ENCODE measurements at places on chromosomes 2 and 18.

DNA sequence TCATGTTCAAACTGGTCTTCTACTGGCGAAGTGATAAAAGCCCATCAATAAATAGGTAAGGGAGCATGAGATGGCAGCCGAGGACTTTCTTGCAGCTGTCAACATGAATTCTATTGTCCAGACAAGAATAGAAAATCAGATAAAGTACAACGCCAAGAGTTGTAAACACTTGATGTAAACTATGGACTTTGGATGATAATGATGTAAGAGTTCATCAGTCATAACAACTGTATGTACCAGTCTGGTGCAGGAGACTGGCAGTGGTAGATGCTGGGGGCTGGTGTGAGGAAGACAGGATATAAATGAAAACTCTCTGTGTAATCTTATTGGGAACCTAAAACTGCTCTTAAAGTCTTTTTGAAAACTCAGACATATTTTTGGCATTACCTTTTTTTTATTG is 155.9 kb upstream of the RASGRP3 start:
- no peak for DNase-seq

DNA sequence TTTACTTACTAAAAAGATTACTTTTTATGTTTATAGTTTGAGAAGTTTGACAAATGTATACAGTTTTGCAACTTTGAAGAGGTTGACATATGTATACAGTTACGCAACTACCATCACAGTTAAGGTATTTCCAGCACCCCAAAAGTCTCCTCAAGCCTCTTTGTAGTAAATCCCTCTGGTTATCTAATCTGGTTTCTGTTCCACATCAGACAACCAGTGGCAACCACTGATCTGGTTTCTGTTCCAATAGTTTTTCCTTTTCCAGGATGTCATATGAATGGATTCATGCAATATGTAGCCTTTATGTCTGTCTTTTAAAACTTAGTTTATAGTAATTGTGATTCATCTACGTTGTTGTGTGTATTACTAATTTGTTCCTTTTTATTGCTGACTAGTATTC is 23.5 kb downstream of the IFIH1 start:
- no peak for DNase-seq

DNA sequence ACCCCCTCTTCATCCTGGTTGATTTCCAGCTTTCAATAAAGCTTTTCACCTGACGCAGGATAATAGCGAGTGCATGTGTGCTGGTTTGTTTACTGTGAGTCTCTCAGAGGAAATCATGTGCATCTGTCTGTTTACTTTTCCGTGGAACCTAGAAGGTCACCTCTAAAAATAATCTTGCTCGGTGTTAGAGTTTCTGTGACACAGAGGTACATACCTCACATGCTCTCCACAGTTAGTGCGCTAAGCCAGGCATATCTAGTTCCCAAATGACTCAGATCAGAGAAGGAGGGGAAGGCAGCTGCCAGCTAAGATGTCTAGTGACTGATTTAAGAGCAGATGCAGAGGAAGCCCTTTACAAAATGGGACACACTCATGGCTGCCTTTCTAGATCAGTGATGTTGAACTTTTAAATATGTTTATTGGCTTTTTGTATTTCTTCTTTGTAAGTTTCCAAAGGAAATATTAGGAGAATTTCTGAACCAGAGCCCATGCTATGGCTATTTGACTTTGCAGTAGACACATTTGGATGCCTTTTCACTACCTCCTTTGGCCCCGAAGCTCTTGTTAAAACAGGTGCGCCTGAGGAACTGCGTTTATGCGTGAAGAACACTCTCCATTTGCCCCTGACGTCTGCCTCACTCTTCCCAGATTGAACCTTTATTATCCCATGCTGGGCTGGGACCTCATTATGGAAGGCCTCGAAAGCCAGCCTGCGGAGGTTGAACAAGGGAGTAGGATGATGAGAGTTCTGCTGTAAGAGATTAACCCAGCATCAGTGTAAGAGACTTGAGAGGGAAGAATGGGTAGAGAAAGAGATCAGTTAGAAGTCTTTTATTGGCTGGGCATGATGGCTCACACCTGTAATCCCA is 145.6 kb downstream of the FAM161A start:
- DNase-seq = no peak

GRCh38 chr2:5851410-5851809 is 159.2 kb downstream of the SOX11 start:
- DNase-seq = no peak

GRCh38 chr18:23541349-23542093 is 38.2 kb downstream of the RMC1 start:
- no peak for DNase-seq

GRCh38 chr2:143891879-143892308 is 628.0 kb downstream of the ZEB2 start:
- no peak for DNase-seq

- no peak for DNase-seq
Observed at GRCh38 chr2:69770193-69770702, 28.3 kb downstream of the ANXA4 start.

DNA sequence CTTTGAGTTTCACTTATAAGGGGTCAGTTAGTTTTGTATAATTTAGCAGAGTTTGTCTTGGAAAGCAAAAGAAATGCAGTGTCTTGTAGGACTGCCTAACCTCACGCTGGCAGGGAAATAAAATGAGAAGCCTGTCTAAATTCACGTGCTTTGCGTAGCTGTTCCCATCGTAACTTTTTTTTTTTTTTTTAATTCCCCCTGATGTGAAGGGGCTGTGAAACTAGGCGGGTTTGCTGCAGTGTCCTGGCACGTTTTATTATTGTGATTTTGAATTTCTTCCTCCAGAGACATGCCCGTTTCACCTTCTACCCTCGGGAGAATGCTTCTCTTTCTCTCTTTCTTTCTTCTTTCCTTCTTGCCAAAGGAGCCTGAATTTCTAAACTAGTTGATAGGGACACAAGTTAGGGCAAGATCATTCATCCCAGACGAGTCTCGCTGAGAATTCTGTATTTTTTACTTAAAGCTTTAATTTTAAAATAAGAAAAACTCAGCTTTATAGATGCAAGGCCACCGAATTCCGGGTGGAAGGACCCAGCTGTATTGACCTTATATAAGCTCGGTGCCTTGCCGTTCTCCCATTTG is 2.3 kb downstream of the MEIS1 start:
- no peak for DNase-seq

DNA sequence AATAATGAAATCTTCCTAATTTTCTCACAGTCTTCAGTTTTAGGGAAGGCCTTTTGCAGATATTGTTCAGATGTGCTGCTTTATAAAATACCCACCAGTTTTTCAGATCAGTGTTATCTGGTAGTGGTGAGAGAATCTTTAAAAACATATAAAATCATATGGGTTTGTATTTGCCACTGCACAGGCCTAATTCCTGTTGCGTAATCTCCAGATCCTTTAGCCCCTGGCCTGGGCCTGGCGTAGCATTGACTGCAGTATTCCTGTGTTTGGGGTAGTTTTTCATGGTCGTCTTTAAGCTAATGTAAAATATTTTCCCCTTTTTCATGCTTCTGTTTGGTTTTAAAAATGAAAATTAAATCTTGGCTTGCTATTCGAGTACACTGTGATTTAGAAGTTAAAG is 43.2 kb downstream of the TSHZ1 start:
- no peak for DNase-seq

DNA sequence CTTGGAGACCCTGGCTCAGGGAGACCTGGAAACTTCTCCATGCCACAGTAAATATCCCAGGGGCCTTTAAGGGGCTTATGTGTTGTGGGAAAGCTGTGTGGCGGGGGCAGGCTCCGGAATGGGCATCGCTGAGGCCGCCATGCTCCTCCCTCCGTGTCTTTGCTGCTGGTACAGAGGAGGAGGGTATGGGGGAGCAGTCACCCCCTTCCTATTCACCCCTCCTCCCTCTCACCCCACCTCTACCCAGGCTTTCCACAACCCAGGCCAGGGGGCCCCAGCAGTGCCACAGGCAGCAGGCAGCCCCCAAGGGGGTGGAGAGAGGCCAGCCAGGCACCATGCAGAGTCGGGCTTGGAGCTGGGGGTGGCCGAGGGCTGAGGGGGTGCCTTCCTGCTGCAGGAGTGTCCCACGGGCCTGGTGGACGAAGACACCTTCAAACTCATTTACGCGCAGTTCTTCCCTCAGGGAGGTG is 28.0 kb upstream of the FAHD2A start:
- DNase-seq = no peak

DNA sequence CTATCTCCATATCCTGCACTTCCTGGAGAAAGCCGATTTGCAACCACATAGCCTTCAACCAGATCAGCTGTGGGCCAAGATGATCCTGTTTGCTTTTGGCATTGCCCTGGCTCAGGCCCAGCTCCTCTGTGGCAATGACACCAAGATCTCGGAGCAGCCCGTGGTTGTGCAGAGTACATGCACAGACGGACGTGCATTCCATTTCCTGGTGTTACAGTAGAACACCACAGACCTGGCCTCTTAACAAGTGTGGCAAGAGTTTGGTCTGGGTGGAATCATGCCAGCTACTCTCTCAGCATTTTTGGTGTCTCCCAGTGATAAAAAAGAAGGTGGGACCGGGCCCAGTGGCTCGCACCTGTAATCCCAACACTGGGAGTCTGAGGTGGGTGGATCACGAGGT is 20.0 kb downstream of the MALT1 start:
- DNase-seq = no peak

DNA sequence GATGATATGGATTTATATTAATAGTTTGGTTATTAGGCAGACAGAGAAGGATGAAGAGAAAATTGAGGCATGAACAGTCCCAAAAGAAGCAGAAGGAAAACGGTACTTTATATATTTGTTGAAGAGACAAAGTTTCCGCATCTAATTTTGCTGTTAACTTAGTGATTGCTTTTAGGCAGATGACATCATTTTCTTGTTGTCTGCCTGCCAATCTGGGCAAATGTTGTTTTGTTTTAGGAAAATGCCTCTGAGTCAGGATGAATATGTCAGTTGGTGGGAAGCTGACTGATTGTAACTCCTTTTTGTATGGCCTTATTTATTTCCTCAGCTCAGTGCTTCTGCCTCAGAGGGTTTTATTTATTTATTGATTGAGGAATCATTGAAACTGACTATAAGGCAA is 52.5 kb upstream of the CAVIN2 start:
- no peak for DNase-seq

GRCh38 chr2:212441141-212441540 is 97.5 kb downstream of the ERBB4 start:
- DNase-seq = no peak

DNA sequence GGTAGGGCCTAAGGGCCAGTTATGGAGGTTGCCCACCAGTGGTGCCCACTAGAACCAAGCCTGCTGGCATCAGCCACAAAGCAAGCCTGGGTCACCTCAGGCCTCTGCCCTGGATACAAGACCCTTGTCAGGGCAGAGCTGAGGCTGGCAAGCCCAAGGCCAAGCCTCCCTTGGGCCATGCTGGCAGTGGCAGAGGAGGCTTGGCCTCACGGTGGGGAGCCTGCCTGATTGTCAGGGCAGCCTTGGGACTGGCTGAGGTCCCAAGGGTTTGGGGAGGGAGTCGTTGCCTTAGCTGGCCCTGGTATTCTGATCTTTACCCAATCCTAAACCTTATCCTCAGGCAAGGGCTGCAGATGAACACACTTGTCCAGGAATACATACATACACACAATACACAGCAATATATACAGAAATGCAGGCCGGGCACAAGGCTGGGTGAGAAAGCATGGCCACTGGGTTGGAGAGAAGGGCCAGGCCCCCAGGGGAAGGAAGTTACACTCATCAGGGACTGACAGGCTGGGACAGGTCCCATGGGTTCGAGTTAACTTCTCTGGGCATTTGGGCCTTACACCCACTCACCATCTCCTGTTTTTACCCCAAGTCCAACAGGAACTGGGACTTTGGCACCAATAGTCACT is 21.0 kb downstream of the CCT7 start:
- DNase-seq = no peak

DNA sequence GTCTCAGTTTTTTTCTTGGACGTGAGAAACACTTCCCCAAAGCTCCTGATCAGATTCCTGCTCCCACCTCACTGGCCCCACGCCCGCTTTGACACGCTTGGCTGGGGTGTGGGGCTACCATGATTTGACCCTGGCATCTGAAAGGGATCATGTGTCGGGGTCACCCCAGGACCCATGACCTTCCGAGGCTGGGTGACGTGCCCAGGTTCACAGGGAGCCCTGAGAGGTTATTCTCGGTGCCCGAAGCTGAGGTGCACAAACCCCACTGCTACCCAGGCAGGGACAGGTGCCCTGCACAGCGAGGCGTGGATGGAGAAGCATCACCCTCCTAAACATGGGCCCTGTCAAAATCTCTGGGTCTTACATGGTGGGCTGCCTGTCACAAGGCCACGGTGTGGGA is 404.1 kb downstream of the GALR1 start:
- DNase-seq = no peak

DNA sequence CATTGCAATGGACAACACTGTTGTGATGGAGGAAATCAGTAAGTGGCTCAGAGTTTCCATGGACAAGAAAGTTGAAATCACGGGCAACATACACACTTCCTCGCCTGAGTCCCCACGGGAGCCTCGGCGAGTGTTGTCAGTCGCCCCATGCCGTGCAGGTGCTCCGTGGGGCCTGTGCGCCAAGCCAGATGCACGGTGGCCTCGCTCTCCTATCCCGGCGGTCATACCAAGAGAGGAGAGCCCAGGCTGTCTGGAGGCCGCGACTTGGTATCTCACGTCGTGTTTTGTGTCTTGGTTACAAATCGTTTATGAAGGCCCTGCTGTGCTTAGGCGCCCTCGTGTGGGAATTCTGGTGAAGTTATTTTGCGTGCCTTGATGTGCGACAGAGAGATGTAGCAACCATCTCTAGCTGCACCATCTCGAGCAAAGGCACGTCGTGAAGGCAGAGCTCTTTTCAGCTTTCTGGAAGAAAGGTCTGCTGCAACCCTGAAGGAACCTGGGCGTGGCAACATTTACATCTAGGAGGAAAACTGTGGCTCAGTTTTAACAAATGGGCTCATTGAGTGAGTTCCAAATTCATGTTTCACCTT is 21.8 kb downstream of the ATG4B start:
- no peak for DNase-seq

GRCh38 chr18:63336366-63337099 is 17.0 kb upstream of the BCL2 start:
- DNase-seq = no peak

DNA sequence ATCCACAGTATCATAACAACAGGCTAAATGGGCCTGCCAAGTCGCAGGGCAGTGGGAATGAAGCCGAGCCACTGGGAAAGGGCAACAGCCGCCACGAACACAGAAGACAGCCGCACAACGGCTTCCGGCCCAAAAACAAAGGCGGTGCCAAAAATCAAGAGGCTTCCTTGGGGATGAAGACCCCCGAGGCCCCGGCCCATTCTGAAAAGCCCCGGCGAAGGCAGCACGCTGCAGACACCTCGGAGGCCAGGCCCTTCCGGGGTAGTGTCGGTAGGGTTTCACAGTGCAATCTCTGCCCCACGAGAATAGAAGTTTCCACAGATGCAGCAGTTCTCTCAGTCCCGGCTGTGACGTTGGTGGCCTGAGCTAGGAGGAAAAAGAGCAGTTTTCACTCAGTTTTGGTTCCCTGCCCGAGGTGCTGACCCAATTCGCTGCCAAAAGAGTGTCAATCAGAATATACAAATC is 32.2 kb downstream of the KCTD18 start:
- no peak for DNase-seq

- no peak for DNase-seq
Observed at GRCh38 chr2:162029287-162029901, 44.6 kb downstream of the DPP4 start.

DNA sequence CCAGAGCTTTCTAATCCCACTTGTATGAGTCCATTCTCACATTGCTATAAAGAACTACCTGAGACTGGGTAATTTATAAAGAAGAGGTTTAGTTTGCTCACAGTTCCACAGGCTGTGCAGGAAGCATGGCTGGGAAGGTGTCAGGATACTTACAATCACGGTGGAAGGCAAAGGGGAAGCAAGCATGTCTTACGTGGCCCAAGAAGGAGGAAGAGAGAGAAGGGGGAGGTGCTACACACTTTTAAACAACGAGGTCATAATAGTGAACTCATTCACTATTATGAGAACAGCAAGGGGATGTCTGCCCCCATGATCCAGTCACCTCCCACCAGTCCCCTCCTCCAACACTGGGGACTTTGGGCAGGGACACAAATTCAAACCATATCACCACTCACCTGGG is 67.8 kb downstream of the TTC32 start:
- DNase-seq = no peak
